Astrocyte (in vitro differentiated cells and primary cell): ENCODE measurements at places on chromosomes 2 and 18. TPM values are rescaled to one million over a fixed set of nuclear protein-coding genes. Genes with fewer than 3 reads are reported as not detected.
A peak's percentile ranks its signal among the peaks of the same experiment; 100 is the strongest.

DNA sequence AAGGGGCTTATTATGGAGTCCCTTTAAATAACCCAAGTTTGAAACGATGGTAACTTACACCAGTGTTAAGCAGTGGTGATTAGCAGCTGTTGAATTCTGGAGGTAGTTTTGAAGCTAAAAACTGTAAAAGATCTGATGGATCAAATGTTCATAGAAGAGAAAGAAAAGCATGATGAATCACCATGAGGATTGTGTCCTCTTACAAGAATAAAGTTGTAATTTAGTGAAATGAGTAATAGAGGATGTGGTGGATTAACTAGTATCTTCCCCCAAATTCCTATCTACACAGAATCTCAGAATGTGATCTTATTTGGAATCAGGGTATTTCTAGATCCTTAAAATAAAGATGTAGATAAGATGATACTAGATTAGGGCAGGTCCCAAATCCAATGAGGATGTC, 1138.2 kb upstream of the TMEFF2 start:
- H3K27ac ChIP-seq, result no peak overlapping the region
- DNase-seq, result peak; percentile 5
- no peaks in the 10 kb centered on the region for H3K4me1 ChIP-seq
- no peaks in the 10 kb centered on the region for H3K36me3 ChIP-seq
- no peaks in the 10 kb centered on the region for H3K27me3 ChIP-seq

- no peak for DNase-seq
- no peaks in the 10 kb centered on the region for H3K27me3 ChIP-seq
- H3K4me1 ChIP-seq, result no peaks in the 10 kb centered on the region
- no peaks in the 10 kb centered on the region for H3K36me3 ChIP-seq
- no peak overlapping the region for H3K4me3 ChIP-seq
Observed at GRCh38 chr2:149814049-149814448, 226.5 kb upstream of the MMADHC start.

The ANKRD53 gene
- total RNA-seq, result 0.94 and 1.1 TPM in 2 replicates

The CNDP2 gene
- 120 and 149 TPM in 2 replicates for total RNA-seq

- no peak overlapping the region for H3K27ac ChIP-seq
- no peaks in the 10 kb centered on the region for H3K4me1 ChIP-seq
- no peaks in the 10 kb centered on the region for H3K36me3 ChIP-seq
- H3K4me3 ChIP-seq, result no peak overlapping the region
Observed at GRCh38 chr2:2870106-2870505, 507.5 kb downstream of the EIPR1 start.

DNA sequence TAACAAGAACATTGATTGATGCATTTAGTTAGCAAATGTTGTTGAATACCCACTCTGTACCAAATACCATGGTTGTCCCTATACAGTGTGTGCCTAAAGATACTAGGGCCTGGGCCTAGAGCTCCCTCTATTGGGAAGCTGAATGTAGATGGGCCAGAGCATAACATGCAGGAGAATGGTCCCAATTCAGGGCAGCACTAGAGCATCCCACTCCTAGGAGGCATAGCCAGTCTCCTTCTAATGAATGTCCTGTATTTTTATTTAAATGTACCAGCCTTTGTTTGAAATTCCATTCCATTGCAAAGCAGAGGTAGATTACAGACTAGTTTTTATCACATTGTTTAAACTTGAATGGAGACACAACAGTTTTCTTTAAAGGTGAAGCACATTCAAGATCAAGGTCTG, 90.6 kb downstream of the FEZ2 start:
- H3K4me3 ChIP-seq, result no peak overlapping the region
- H3K4me1 ChIP-seq, result no peaks in the 10 kb centered on the region

The NAT8 gene
- not detected in 2 replicates for total RNA-seq

DNA sequence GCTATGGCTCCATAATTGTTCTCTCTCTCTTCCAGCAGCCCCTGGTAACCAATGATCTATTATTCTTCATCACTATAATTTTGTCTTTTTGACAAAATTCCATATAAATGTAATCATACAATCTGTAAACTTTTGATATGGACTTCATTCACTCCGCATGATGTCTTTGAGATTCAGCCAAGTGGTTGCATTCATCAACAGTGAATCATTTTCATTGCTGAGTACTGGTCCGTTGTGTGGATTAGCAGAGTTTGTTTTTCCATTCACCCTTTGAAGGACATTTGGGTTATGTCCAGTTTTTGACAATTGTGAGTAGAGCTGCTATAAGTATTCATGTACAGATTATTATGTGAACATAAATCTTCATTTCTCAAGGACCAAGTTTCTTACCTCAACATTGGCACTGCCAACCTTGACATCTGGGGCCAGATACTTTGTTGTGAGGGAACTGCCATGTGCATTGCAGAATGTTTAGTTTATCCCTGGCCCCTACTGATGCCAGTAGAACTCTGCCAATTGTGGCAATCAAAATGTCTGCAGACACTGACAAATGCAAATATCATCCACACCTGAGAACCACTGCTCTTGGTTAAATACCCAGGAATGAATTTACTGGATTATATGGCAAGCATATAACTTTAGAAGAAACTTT, 48.4 kb upstream of the BCL2L11 start:
- no peaks in the 10 kb centered on the region for H3K36me3 ChIP-seq
- peak; percentile 87 for DNase-seq
- peaks cover 23% of the 10 kb centered on the region for H3K4me1 ChIP-seq

The REEP1 gene
- 0.61 and 1.1 TPM in 2 replicates for total RNA-seq

DNA sequence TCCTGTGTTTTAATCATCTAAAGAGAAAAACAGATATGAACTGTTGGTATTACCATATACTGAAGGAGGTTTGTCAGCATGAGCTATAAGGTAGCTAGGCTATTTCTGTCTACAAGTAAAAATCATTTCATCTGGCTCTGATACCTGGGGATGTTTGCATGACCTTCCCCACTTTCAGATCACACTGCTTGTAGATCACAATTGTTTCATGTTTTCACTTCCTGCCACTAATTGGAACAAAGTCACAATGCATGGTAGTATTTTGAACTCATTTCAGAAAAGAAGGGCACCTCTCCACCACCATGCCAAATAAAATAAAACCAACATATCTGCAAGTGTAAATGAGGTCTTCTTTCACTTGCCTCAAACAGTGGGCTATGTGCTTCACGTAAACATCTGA, 37.8 kb downstream of the NYAP2 start:
- no peak overlapping the region for H3K27ac ChIP-seq
- no peaks in the 10 kb centered on the region for H3K4me1 ChIP-seq
- no peak for DNase-seq
- H3K4me3 ChIP-seq, result no peak overlapping the region
- H3K36me3 ChIP-seq, result no peaks in the 10 kb centered on the region

GRCh38 chr18:63112706-63113105, 206.9 kb downstream of the BCL2 start:
- no peaks in the 10 kb centered on the region for H3K36me3 ChIP-seq
- H3K4me1 ChIP-seq, result no peaks in the 10 kb centered on the region
- H3K27ac ChIP-seq, result no peak overlapping the region
- no peak overlapping the region for H3K4me3 ChIP-seq
- H3K27me3 ChIP-seq, result peaks cover 11% of the 10 kb centered on the region

GRCh38 chr2:144554492-144555210, 34.7 kb upstream of the ZEB2 start:
- no peaks in the 10 kb centered on the region for H3K27me3 ChIP-seq
- no peak overlapping the region for H3K27ac ChIP-seq
- DNase-seq, result no peak
- peaks cover 8% of the 10 kb centered on the region for H3K4me1 ChIP-seq
- no peak overlapping the region for H3K4me3 ChIP-seq

DNA sequence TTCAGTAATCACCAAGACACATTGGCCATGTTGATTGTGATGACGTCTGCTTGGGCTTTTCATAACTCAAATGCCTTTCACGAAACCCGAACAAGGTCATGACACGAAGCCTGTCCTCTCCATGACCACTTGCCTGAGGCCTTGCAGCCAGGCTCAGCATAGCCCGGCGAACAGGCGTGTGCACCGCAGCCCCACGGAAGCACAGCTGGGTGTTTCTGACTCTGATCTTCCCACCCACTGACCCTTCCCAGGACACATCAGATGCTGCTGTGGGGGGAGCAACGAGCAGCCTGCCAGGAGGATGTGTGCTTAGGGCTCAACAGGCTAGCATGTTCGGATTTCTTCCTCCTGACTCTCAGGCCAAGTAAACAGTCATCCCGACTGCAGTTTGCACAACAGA, 369.4 kb upstream of the SALL3 start:
- H3K27me3 ChIP-seq, result no peaks in the 10 kb centered on the region
- no peaks in the 10 kb centered on the region for H3K36me3 ChIP-seq
- no peak for DNase-seq
- H3K27ac ChIP-seq, result no peak overlapping the region

- peaks cover 11% of the 10 kb centered on the region for H3K36me3 ChIP-seq
- no peak overlapping the region for H3K4me3 ChIP-seq
- H3K27ac ChIP-seq, result no peak overlapping the region
- no peaks in the 10 kb centered on the region for H3K27me3 ChIP-seq
Observed at GRCh38 chr2:29166242-29167039, 51.2 kb downstream of the CLIP4 start.

DNA sequence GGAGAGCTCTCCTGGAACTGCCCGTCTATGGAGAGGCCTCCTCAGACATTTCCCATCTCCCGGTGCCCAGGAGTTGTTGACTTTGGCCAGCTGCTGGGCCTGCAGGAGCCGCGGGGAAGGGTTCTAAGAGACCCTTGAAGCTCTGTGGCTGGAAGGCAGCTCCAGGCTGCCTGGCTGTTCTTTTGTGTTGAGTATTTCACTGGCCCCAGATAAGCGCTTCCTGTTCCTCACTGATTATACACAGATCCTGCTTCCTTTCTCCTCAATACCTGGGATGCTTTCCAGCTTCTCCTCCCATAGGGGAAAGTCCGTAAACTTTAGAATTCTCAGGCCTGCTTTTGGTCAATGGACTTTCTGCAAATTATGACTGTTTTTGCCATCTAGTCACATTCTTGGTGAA, 57.8 kb downstream of the TGOLN2 start:
- H3K4me1 ChIP-seq, result peaks cover 22% of the 10 kb centered on the region
- DNase-seq, result peak; percentile 22

- DNase-seq, result no peak
- H3K27me3 ChIP-seq, result no peaks in the 10 kb centered on the region
- no peaks in the 10 kb centered on the region for H3K36me3 ChIP-seq
- no peaks in the 10 kb centered on the region for H3K4me1 ChIP-seq
Observed at GRCh38 chr2:41621563-41621962, 426.3 kb upstream of the PKDCC start.

DNA sequence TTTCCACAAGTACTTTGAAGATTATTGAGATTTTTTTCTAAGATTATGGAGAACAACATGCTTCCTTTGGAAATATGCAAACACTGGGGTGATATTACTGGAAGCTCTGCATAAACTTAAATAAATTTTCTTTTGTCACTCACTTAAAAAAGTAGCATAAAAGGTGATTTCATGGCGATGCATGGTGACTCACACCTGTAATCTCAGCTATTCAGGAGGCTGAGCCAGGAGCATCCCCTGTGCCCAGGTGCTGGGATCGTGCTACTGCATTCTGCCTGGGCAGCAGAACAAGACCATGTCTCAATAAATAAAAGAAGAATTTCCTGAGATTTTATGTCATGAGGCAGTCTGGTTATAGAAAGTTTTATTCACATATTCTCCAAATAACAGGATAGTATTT, 679.1 kb upstream of the CDH2 start:
- no peaks in the 10 kb centered on the region for H3K27me3 ChIP-seq
- H3K36me3 ChIP-seq, result no peaks in the 10 kb centered on the region
- H3K4me3 ChIP-seq, result no peak overlapping the region
- DNase-seq, result no peak

- peaks cover 7% of the 10 kb centered on the region for H3K27me3 ChIP-seq
- H3K36me3 ChIP-seq, result no peaks in the 10 kb centered on the region
- DNase-seq, result peak; percentile 37
- H3K27ac ChIP-seq, result no peak overlapping the region
Observed at GRCh38 chr18:47184419-47185050, 8.4 kb upstream of the IER3IP1 start.

DNA sequence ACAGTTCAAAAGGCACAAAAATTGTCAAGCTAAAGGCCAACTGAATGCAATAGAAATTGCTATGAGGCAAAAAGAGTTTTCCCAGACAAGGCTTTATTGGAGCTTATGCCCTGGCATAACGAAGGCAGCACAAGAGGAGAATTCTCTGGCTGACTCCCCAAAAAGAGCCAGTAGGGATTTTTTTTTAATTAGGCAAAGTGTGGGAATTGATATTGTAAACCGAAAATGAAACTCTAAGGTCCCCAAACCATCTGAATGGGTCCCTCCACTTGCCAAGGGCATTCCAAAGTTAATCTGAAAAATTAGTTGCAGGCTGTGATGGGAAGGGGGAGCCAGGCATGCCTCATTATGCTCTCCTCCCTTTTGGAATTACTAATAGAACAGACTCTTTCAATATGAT, 118.9 kb downstream of the SPOPL start:
- no peaks in the 10 kb centered on the region for H3K36me3 ChIP-seq
- H3K27me3 ChIP-seq, result no peaks in the 10 kb centered on the region
- no peak overlapping the region for H3K4me3 ChIP-seq
- H3K27ac ChIP-seq, result no peak overlapping the region
- H3K4me1 ChIP-seq, result no peaks in the 10 kb centered on the region

GRCh38 chr2:218089259-218089658, 20.2 kb downstream of the RUFY4 start:
- no peaks in the 10 kb centered on the region for H3K4me1 ChIP-seq
- H3K27me3 ChIP-seq, result peaks cover 14% of the 10 kb centered on the region
- H3K36me3 ChIP-seq, result no peaks in the 10 kb centered on the region

The CABLES1 gene
- total RNA-seq, result 12.2 and 14.5 TPM in 2 replicates

DNA sequence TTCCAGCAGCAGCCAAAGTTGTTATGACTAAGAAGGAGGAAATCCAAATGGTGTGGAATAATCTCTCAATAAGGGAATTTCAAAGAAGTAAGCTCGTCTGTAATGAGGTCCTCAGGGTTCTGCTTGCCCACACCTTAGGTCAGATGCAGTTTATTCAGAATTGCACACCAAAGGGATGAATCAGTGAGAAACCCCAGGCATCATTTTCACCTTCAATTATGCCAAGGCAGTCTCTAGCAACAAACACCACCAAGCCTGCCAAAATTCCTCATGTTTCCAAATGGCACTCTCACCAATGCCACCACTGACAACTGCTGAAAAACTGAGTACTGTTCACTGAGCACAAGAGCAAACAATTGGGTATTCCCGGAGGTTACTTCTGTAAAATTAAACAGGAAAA, 43.6 kb downstream of the KCNG3 start:
- no peaks in the 10 kb centered on the region for H3K27me3 ChIP-seq
- DNase-seq, result peak; percentile 62
- peaks cover 3% of the 10 kb centered on the region for H3K4me1 ChIP-seq
- H3K27ac ChIP-seq, result no peak overlapping the region
- no peak overlapping the region for H3K4me3 ChIP-seq

DNA sequence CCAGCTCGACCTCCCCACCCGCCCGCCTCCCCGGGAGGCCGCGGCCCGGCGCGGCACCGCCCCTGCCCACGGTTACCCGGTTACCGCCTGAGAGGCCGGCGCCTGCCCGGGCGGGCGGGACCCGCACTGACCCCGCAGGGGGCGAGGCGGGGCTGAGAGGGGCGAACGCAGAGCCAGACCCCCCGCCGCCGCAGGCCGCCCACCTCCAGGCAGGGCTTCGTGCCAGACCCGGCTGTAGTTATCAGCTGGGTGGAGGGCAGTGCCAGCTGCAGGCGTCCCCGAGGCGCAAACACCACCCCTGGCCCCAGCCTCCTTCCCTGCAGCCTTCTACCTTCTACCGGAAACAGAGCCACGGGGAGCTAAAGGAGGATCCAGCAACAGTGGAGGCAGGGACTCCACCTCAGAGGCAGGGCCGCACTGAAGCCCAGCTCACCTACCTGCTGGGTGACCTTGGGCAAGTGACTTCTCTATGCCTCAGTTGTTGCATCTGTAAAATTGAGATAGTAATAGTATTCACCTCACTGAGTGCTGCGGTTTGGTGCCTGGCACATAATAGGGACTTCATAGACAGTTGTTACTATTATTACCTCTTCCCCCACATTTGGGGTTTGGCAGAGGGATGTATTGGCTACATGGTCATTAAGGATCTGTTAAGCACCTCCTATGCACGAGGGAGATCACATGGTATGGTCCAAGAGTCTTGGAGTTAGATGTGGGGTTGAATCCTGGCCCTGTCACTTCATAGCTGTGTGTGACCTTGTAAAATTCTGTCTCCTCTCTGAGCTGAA, 231.6 kb upstream of the SMAD2 start:
- no peak overlapping the region for H3K27ac ChIP-seq

The KCNS3 gene
- 0.84 and 1.7 TPM in 2 replicates for total RNA-seq
